ENCODE measurements at places on chromosomes 11 and 22.

GRCh38 chr22:38009000-38009806 is 24.8 kb upstream of the SOX10 start:
- DNase-seq = no peak

DNA sequence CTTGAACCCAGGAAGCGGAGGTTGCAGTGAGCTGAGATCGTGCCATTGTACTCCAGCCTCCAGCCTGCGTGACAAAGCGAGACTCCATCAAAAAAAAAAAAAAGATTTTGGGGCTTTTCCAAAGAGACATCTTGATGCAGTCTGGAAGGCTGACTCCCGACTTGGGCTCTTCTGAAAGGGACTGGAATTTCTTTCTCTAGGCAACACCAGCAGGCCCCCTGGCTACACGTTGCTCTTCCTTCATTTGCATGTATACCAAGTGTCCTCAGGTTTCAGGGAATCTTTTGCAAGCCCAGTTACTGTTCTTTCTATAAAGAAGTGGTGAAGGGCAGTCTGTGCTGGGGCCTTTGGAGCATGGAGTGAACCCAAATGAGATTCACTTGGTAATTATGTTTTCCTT is 211.0 kb downstream of the GRIK4 start:
- DNase-seq = no peak

DNA sequence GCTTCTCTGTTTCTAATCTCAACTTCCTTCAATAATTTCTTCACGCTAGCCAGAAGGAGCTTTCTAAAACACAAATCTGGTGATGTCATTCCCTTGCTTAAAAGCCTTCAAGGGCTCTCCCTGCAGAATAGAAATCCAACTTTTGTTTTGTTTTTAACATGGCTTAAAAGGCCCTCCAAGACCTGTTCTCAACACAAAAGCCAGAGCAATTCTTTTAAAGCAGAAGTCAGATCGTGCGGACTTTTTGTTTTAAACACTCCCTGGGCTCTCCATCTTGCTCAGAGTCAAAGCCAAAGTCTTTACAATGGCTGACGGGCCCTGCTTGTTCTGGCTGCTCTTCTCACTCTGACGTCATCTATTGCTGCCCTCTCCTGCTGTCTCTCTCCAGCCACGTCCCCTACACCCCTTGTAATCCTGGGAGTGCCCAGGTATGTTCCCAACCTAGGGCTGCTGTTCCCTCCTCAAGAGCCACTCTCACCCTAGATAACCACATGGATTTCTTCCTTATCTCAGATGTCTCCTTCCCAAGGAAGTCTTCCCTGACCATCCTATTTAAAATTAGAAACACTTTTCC is 22.5 kb downstream of the TECTA start:
- no peak for DNase-seq

DNA sequence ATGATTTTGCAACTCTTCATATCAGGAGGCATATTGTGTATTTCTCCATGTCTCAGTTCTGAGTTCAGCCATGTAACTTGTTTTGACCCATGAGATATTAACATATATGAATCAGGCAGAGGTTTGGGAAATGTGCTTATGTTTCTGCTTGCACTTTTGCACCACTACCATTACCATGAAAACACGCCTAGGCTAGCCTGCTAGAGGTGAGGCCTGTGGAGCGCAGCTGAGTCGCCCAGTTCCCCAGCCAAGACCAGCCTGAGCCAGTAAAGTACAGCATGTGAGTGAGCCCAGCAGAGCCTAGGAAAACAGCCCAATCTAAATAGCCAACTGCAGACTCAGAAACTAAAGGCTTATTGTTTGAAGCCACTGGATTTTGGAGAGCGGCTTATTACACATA is 18.4 kb upstream of the MYOD1 start:
- DNase-seq = no peak

DNA sequence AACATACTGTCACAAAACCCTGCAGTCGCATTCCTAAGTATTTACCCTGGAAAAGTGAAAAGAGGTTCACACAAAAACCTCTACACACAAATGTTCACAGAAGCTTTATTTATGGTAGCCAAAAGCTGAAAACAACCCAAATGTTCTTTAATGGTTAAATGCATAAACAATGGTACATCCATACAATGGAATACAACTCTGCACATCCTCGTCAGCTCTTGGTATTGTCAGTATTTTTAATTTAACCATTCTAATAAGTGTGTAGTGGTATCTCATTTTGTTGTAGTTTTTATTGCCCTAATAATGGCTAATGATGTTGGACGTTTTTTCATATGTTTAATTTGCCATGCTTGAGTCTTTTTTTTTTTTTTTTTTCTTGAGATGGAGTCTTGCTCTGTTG is 99.4 kb downstream of the ATXN10 start:
- DNase-seq = no peak

DNA sequence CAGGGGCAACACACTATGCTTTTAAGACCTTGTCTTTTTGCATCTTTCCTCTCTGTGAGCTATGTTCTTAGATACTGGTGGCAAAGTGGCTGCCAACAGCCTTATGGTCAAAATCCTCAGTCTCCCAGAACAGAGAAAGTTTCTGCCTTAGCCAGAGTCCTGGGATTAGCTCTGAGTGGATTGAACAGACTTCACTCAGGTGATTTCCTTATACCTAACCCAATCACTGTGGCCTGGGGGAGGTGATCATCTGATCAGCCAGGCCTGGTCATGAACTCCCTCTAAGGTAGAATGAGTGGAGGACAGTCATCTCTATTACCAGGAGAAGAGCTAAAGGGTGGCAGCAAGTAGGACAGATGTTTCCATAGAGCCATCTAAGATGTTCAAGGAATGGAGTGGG is 218.5 kb upstream of the E2F8 start:
- DNase-seq = no peak

GRCh38 chr11:86418917-86419316 is 44.2 kb downstream of the CCDC81 start:
- DNase-seq = peak; percentile 25

DNA sequence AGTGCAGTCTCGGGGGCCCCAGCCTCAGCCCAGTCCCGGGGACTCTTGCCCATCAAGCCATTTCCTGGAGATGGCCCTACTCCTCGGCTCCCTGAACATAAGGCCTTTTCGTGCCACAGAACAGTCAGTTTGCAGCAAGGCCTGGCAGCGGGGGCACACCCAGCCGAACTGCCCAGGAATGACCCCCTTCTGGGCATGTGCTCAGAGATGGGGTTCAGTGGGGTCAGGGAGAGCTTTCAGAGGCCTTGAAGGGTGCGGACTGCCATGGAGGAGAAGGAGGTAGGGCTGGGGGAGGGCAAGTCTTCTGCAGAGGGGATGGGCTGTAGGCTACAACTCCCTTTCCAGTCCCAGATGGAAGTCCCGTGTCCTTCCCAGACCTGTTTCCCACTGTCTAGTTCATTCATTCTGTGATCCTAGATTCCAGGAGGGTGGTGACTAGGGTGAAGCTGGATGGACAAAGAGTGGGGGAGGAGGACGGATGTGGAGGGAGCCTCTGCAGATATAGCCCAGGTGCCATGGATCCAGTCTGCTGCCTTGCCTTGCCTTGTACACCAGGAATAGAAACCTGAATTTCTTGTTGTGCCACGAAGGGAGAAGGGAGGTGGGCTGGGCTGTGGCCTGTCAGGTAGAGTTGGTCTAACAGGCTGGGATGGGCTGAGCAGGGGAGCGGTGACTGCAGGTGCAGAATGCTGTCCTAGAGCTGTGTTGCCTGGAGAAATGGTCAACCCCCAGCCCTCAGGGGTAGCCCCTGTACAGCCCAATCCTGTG is 14.2 kb upstream of the OMP start:
- DNase-seq = no peak

DNA sequence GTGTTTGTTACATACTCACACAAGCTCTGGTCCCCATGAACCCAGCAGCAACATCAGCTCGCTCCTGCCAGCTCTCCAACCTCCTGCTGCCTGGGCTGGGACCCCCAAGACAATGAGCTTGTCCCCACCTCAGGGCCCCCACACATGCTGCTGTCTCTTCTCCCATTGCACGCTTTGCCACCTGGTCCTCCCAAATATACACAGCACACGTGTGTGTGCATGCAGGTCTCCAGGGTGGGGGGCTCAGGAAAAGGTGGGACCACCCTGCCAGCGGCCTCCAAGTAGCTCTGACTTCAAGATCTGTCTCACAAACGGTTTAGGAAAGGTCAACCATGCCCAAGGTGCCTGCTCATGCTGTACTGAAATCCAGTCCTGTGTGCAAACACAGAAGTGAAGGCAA is 68.1 kb upstream of the CCND1 start:
- no peak for DNase-seq

GRCh38 chr11:985406-985805 is 51.1 kb downstream of the MUC6 start:
- DNase-seq = no peak

DNA sequence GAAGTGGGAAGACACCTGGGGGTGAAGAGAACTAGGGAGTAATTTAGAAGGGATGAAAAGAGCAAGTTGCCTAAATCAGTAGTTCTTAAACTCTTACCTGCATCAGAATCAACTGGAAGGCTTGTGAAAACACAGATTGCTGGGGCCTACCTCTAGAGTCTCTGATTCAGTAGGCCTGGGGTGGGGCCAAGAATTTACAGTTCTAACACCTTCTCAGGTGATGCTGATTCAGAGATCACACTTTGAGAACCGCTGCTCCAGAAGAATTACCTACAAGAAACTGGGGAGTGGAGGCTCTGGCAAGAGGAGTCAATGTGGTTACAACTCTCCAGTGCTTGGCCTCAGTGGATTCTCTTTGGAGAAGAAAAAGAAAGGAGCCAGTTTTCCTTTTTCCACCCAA is 128.7 kb downstream of the C11orf58 start:
- DNase-seq = no peak

- DNase-seq = no peak
These were observed 29.0 kb downstream of the ELMOD1 start for GRCh38 chr11:107619926-107620325.

DNA sequence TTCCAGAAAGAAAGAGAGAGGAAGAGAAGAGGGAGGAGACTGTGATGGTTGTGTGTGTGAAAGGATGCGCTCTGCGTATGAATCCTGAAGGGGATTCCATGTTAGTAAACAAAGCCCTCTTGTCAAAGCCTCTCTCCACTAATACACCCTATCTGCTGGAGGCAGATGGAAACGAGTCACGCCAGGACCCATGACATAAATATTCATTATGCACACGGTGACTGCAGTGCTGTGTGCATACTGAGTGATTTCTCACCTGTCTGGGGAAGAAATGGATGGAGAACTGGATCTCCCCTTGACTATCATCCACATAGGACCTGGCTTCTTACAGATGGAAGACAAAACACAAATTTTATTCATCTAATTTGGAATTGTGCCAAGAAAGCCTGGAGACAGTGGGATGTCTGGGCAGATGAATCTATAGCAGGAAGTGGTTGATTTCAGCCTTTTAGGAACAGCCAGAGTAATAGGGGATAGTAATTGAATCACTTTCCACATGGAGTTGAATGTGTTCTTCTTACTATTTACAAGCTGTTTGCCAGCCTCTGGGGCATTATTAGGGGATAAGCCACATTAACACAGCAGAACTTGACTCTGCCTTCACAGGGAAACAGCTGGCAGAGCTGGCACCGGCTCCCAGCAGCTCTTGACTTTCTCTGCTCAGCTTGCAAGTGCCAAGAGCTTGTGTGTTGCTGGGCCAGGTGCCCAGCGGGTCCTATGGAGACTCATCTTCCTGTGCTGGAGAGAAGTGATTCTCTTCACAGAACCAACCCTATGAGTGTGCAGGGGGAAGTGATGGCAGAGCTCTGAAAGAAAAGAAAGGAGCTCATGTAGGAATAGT is 9.0 kb downstream of the MTNR1B start:
- DNase-seq = peak; percentile 3

DNA sequence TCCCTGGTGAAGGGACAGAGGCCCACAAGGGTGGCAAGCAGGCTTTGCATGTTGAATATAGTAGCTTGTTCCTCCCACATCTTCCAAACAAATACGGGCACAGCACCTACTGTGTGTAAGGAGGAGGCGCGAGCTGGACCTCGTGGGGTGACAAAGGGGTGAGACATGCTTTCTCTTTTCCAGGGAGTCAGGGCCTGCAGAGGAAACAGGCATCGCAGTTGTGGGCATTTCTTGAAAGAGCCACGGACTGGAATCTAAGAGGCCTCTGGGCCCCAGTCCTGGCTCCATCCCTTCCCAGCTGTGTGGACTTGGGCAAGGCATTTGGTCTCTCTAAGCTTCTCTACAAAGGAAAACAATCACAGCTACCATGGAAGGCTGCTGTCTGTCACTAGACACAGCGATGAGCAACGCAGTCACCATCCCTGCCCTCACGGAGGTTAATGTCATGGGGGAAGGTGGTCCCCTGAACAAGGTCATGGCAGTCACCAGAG is 13.0 kb upstream of the CDC42EP1 start:
- DNase-seq = no peak

- DNase-seq = no peak
These were observed 507.6 kb downstream of the MIAT start for GRCh38 chr22:27164781-27165503.

GRCh38 chr11:3207526-3208189 is 11.0 kb downstream of the MRGPRG start:
- DNase-seq = no peak

- no peak for DNase-seq
These were observed 6.6 kb upstream of the CDC42BPG start for GRCh38 chr11:64850979-64851567.

DNA sequence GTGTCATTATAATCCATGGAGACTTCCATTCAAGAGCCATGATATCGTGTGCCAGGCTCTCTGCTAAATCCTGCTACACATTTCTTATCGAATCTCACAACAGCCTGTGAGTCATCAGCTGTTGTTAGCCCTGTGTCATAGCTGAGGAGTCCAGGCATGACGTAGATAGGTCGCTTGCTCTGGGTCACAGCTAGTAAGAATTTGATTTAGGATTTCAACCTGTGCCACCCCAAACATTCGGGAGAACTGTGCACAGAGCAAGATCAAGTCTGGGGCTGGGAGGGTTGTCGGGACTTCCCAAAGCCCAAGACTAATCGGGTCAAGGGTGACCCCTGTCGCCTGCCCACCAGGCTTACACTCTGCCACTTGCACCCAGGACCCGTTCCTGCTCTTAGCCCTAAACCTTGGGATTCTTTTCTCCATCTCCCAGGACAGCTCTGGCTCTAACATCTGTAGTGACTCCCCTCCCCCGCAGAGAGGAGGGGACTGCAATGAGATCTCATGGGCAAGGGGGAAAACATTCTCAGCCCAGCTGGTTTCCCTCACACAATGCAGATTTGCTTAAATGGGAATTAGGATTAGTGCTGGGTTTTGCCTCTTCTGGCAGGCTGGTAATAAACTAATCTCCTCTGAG is 34.3 kb downstream of the TSPAN18 start:
- DNase-seq = peak; percentile 92

- no peak for DNase-seq
These were observed 630.4 kb downstream of the OPCML start for GRCh38 chr11:132901638-132902471.

- no peak for DNase-seq
These were observed 22.0 kb downstream of the CREB3L1 start for GRCh38 chr11:46299451-46299961.

All from fibroblast of skin of right biceps (primary cell).